ENCODE measurements at places on chromosomes 6 and 20.

DNA sequence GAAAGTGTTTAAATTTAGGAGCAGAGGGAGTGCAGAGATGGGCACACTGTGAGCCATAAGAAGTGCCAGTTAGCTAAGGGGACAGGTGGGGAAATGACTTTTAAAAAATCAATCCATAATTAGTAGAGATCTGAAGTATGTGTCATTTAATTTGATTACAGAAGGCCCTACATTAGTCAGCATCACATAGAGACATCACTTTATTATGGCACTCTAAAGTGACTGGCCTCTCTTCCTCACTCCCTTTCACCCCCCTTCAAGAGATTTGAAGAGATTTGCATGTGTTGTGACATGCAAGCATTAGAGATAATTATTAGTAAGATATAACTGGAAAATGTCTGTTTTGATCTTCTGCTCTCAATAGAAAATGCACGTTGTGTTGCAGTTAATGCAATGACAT, 86.7 kb downstream of the SLX4IP start:
- DNase-seq, result no peak

DNA sequence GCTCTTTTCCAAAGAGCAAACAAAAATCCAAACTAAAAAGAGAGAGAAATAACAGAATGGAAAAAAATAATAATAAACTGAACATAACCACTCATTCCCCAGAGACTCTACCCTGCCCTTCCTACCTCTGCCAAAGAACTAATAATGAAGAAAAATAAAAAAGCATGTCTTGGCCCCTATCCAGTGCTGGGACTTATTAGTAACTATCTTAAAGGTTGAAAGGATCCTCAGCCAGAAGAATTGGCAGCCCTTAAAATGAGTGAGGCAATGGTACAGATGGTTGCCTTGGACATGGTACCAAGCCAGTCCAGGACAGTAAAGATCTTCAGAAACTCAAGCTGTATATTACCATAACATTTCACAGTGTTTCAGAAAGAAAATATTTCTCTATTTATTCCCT, 279.3 kb downstream of the HACE1 start:
- DNase-seq, result no peak

GRCh38 chr6:6699741-6700367, 111.3 kb downstream of the LY86 start:
- DNase-seq, result no peak

DNA sequence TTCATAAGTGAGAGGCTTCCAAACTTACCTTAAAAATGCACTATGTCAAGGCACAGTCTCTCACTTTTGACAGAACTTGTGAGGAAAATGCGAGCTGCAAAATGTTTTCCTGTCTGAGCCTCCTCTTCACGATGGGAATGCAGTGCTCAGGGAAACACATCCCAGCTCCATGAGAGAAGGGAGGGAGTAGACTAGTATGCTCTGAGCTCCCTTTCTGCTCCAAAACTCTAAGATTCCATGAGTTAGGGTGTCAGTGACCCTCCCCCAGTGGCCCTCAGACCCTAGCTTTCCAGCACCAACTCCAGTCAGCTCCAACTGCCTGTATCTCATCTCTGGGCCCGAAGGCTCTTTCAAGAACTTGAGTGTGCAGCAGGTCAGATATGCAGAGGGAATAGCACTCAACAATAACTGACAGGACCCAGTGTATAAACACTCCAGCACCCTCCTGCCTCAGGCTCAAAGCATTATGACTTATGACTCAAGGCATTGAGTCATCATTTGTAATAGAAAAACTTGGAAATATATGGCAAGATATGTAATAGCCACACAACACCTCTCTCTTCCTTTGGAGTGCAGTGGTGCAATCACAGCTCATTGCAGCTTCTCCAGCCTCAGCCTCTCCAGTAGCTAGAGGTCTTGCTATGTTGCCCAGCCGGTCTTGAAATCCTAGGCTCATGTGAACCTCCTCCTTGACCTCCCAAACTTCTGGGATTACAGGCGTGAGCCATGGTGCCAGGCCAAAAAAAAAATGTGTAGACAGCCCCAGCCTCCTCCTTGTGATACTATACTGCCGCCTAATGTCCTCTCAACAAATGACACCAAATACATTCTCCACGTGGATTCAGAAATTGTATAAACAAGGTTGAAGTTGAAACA, 16.7 kb upstream of the ENTPD6 start:
- no peak for DNase-seq

DNA sequence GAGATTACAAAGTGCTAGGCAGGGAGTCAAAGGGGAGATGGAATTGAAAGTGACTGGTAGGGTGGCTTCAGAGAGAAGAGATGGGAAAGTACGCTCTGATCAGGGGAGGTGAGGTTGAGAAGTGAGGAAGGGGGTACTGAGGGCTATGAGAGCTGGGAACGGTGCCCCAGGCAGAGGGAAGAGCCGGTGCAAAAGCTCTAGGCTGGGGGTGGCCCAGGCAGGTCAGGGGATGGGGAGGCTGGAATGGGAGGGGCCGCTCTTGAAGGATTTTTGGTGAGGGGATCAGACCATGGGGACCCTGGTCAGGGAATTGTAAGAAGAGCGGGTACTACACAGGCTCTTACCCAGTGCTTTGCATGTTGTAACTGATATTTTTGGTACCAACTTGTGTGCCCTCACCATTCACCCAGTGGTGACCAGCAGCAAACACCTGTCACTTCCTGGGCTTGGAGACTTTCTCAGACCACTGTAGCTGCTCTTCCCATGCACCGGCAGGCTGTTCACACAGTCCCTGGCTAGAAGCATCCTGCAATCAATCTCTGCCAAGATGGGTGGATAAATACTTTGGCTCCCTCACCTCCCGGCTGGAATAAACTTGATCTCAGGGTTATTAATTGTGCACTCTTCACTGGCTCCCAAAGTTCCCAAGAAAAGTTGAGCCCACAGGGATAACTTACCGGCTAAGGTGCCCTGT, 24.0 kb downstream of the PCK1 start:
- no peak for DNase-seq

- no peak for DNase-seq
Measured at GRCh38 chr20:22962567-22963439, 72.3 kb upstream of the SSTR4 start.

DNA sequence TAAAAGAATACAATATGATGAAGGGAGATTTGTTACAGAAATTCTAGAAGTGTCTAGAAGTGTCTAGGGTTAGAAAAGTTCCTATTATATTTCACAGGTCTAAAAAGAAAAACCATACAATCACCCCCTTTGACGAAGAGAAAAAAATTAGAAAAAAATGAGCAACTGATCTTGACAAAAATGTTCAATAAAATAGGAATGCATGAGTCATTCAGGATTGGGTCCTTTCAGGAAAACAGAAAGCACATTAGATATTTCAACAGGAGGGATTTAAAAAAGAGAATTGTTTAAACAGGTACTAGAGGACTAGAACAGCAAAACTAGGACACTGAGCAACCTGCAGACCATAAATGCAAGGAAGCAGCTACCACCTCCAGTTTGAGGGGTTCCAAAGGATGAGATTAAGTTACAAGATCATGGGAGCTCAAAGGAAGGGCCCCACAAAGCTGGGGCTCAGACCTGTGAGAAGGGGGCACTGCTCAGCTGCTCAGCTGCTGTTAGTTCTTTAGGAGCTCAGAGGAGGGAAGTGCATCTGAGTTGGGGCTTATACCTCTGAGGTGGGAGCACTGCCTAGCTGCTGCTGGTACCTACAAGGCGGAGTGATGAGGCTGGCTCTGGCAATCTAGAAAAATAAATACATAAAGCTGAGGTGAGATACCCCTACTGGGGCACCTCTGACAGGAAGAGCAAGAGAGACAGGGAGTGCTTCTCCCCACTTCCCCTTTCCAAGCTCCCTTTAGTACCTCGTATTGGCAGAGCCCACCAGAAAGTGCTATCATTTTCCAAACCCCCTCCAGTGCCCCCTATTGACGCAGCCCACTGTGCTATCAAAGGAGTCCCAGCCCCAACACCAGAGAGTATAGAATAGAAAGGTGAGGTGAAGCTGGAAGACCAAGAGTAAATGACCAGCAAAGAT, 27.1 kb upstream of the BEND6 start:
- DNase-seq, result no peak

DNA sequence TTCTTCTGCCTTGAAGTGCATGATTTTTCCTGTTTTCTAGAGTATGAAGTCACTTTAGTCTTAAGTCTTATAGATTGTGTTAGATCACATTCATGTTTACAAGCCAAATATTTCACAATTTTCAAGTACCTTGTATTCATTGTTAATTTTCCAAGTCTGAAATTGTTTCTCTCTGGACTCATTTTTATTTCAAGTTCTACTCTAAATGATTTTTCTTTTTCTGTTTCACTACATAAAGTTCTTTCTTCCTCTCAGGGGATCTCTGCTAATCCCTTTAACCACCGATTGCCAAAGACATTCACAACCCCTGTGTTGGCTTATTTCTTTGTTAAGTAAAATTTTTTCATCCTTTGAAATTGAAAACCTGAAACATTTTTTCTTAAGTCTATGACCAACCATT, 805.7 kb downstream of the KIF16B start:
- DNase-seq, result no peak

DNA sequence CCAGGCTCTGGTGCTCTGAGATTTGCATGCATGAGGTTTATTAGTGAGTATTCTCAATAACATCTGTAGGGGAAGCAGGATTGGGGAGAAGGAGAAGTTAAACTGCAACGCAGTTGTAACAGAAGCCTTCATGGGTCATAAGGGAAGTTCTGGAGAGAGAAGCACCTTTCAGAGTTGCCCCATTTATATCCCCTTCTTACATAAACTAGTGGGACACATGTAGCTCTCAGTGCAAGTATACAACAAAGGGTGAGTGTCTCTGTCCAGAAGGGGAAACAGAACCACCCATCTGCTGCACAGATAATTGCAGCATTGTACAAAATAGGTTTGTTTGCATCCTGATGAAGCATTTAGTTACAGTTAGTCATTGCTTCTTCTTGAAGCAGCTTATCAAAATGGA, 4.3 kb upstream of the ADGB start:
- DNase-seq, result no peak

DNA sequence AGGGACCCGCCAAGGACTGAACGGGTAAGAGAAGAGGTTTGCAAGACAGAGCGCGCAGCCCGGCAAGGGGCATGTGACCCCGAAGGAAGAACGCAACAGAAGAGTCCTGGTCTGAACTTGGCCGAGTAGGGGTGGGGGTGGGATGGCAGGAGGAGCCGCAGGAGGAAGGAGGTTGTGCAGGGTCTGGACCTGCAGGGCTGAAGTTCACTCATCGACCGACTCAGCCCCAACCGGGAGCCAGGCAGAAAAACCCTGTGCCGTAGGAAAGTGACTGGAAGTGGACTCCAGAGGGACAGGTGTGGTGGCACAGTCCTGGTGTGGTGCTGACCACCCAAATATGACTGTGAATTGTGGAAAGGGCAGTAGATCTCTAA, 15.2 kb downstream of the ADISSP start:
- DNase-seq, result no peak

DNA sequence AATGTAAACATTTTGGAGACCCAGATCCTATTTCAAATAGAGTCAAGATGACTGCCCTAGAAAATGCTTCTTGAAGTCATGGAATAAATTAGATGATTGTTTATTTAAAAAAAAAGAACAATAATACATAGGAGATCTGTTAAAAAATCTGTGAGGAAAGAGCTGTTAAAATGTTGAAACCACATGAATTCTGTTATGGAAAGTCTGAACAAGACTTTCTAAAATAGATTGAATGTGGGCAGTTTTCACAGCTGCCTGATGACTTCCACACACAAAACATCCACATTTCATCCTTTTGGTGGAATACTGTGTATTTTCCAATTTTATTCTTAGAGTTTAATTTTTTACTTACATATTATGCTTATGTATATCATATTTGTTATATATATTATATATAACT, 186.1 kb downstream of the LAMA2 start:
- DNase-seq, result no peak

GRCh38 chr6:33974030-33974429, 170.2 kb upstream of the MLN start:
- no peak for DNase-seq

DNA sequence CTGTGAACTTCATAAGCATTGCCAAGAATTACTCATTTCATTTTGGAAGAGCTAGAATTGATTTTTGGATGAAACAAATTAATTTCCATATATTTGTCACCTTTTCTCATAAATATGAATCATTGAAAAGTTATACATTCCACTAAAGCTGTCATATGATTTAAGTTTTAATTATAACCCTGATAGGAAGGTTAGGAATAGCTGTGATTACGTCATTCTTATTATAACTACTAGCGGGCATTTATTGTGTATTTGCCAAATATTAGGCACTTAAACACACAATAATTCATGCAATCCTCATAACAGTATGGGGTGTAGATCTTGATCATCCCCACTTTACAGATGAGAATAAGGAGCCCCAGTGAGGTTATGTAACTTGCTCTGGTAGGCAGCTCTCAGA, 77.4 kb upstream of the ENPP5 start:
- DNase-seq, result no peak

- DNase-seq, result no peak
Measured at GRCh38 chr20:50194831-50195523, 4.3 kb downstream of the CEBPB start.

DNA sequence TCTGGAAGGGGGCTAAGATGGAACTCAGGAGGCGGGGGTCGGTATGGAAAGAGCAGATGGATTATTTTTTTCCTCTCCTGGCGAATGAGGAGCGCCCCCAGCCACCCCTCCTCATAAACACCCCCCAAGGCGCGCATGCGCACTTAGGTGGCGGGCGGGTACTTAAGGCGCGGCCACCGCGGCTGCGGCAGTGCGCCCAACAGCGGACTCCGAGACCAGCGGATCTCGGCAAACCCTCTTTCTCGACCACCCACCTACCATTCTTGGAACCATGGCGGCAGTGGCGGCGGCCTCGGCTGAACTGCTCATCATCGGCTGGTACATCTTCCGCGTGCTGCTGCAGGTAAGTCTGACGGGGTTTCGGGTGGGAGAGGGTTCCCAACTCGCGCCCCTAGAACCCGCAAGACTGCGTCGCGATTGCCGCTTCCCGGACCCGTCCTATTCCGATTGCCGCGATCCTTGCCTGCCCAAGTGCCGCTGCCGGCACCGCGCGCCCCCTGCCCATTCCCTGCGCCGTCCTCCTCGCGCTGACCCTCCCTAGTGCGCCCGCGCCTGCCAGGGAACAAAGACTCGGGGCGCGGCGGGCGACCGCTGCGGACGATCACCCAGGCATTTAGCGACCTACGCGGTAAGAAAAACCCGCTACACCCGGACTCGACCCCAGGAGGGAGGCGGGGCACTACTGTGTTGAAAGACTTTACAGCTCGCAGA, at the start of gene NNAT:
Gene NNAT (plus strand): TSS at position 190 of the 711 bp plus-strand sequence. CDS start 82 bp downstream, at position 272.
- no peak for DNase-seq

DNA sequence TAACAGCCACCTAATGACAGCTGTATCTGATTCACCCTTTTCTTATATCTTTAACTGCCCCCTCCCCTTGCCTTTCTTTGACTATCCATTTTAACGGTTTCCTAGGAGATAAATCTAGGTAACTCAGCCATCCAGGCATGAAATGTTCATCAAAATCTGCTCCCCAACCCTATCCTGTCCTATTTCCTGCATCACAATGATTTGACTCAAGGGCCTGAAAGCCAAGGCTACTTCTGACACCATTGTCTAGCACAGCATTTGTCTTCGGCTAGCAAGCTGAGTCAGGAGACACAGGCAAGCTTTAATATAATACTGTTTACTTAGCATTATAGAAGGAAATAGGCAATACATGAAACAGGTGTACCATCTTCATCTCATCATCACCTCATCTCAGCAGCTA, 31.6 kb upstream of the MANEA start:
- no peak for DNase-seq
